ENCODE measurements at places on chromosomes 2 and 18. TPM values are rescaled to one million over a fixed set of nuclear protein-coding genes. Genes with fewer than 3 reads are reported as not detected.

The GRHL1 gene
- total RNA-seq, result 0.37 TPM

The VIL1 gene
- total RNA-seq, result not detected

The CD8A gene
- total RNA-seq, result 0.05 TPM

The SERPINB3 gene
- 0.17 TPM for total RNA-seq

GRCh38 chr2:64359892-64360657 lies 93.9 kb upstream of the LGALSL start:
- peak; percentile 84 for DNase-seq

- no peak for DNase-seq
Observed at GRCh38 chr2:189542145-189542882, 38.3 kb downstream of the SLC40A1 start.

DNA sequence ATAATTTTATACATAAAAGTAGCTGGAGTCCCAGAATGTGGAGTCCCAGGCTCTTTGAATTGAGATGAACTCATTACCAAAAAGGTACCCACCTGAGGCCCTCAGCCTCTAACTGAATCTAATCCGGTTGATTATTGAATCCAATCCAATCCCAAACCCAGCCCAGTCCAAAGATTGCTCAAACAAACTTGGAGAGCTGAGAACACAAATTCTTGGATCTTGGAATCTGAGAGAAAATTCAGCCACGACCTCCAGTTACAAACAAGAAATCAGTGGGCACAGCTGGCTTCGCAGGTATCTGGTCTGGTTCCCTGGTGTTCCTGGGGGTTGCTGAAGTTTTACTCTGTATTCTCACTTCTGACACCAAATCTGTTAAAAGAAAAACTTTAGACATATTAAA lies 28.4 kb upstream of the RHOB start:
- DNase-seq, result no peak

- no peak for DNase-seq
Observed at GRCh38 chr18:23964282-23965238, 50.0 kb upstream of the TTC39C start.

DNA sequence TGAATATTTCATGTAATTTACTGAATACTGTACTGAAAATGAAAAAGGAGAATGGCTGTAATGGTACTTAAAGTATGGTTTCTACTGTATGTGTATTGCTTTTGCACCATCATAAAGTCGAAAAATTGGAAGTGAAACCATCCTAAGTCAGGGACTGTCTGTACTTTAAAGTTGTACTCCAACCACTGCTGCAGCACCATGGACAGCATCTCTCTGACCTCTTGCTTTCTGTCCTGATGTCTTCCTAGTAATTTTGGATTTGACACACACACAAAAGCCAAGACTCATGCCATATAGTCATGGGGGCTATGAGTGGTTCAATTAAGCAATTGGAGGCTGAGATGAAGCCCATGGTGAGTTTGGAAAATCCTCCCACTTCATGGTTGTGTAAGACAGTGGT lies 256.3 kb upstream of the PKDCC start:
- DNase-seq, result peak; percentile 30

- peak; percentile 79 for DNase-seq
Observed at GRCh38 chr18:36095936-36096519, 28.7 kb upstream of the RPRD1A start.
